ENCODE measurements at places on chromosomes 2 and 18. TPM values are rescaled to one million over a fixed set of nuclear protein-coding genes. Genes with fewer than 3 reads are reported as not detected.
A peak's percentile ranks its signal among the peaks of the same experiment; 100 is the strongest.

DNA sequence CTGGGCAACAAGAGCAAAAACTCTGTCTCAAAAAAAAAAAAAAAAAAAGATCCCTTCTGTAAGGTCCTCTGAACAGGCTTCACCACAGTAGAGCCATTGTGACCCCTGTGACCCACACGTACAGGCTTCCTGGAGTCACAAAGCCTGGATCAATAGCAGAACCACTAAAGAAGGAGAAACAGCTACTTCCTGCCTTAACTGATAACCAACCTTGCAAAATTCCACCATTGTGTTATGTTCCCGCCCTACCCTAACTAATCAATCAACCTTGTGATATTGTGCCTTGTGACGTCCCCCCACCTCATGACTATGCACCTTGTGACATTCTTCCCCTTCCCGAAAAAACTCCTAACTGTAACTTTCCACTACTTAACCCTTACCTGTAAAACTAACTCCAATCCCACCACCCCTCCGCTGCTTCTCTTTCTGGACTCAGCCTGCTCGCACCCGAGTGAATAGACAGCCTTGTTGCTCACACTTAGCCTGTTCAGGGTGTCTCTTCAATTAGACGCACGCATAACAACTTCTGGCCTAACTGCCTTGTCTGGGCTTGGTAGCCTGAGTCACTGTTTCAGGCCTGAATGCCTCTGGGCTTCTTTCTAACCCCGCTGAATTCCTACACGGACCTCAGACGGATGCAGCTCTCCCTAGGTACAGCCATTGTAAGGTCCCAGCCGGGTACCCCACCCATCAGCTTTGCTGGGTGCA, 13.9 kb downstream of the SCYGR8 start:
- peak; percentile 74 for DNase-seq

- DNase-seq, result peak; percentile 17
Observed at GRCh38 chr18:67463829-67464228, 52.7 kb downstream of the DSEL start.

DNA sequence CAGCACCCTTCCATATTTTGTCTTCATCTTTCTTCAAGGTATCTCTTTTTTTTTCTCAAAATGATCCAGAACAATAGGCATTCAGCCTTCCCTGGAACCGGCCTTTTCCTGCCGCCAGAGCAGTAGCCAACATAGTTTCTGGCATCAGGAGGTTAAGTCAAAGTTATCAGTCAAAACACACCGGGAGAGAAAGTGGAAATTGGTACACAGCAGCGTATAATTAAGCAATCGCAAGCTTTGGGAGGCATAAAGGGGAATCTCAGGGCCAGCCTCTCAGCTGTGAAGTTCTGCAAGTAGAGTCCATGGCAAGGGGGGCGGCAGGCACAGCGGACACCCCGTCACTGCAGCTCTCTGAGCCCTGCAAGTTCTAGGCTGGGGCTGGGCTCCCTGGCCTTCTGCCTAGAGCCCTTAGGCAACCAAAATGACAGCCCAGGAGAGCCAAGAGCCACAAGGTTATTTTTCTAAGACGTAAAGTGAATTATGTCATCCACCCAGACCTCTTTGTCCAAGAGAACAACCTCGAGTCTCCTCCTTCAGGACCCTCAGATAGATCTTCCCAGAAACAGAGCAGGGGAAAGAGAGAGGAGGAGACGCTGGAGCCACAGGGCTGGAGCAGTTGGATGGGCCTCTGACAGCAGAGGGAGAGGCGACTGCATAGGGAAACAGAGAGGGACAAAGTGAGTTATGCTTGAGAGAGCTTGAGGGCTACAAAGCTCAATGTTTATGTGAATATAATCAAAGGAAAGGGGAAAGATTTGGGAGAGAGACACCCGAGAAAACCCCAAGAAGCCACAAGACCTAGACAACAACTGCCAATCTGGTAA, 114.7 kb downstream of the BCL2L11 start:
- no peak for DNase-seq

GCG gene
- not detected for polyA plus RNA-seq

MROH2A gene
- 0.10 TPM for polyA plus RNA-seq

GRCh38 chr2:88554189-88554588, 73.1 kb downstream of the EIF2AK3 start:
- peak; percentile 8 for DNase-seq

AKAIN1 gene
- not detected for polyA plus RNA-seq

DNA sequence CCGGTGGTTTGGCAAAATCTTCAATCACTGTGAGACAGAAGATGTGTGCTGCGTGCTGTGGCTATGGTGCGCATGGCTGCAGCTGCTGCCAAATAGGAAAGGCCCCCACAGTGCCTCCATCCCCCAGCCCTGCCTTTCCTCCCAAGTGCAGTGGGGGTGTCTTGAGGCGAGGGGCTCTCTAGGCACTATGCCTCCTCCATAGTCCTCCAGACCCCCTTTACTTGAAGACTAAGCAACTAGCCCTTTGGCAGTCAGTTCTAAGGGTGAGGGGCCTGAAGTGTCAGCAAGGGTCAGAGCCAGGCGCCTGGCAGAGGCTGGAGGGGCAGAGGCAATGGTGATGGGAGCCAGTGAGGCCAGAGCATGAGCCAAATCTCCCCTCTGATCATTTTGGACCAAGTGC, 13.6 kb upstream of the TMEM185B start:
- no peak for DNase-seq

NDC80 gene
- 16.9 TPM for polyA plus RNA-seq

- no peak for DNase-seq
Observed at GRCh38 chr2:63047321-63048279, 3.0 kb upstream of the OTX1 start.

GRCh38 chr2:64905338-64906024, 83.7 kb upstream of the SLC1A4 start:
- DNase-seq, result no peak

FLACC1 gene
- polyA plus RNA-seq, result 0.12 TPM

DNA sequence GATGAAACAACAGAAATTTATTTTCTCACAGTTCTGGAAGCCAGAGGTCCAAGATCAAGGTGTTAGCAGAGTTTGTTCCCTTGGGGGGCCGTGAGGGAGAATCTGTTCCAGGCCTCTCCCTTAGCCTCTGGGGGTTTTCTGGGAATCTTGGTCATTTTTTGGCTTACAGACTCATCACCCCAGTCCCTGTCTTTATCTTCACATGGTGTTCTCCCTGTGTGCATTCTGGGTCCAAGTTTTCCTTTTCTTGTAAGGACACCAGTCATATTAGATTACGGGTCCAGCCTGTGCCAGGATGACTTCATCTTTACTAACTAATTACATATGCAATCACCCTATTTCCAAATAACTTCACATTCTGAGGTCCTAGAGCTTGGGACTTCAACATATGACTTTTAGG, 292.5 kb upstream of the TRIB2 start:
- DNase-seq, result no peak

DNA sequence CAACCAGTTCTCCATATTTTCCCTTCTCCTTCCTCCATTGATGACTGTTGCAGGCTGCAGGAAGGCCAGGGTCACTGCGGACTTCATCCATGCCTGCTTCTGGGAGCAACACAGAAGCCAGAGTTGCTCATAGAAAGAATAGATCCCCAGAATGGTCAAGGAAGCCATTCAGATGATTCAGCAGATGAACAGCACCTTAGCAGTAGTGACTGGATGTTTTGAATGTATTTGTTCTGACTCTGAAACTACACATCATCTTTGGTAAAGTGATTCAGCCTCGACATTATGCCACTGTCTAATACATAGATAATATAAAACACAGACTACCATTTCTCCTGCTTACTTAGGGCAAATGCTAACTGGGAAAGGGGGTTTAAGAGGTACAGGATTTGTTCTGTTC, 411.6 kb downstream of the RND3 start:
- DNase-seq, result peak; percentile 84

Data from mammary epithelial cell (primary cell).